H1 (cell line): ENCODE measurements at places on chromosomes 2 and 18. TPM values are rescaled to one million over a fixed set of nuclear protein-coding genes. Genes with fewer than 3 reads are reported as not detected.

- DNase-seq: no peak
Observed at GRCh38 chr2:112626604-112627059, 19.1 kb upstream of the SLC20A1 start.

GRCh38 chr18:7490104-7490503, 77.0 kb upstream of the PTPRM start:
- DNase-seq: no peak

GRCh38 chr2:4247791-4248190, 544.4 kb downstream of the DCDC2C start:
- no peak for DNase-seq

- no peak for DNase-seq
Observed at GRCh38 chr18:37516361-37516853, 49.2 kb downstream of the CELF4 start.

- no peak for DNase-seq
Observed at GRCh38 chr2:102652126-102652525, 32.8 kb downstream of the SLC9A2 start.

GRCh38 chr2:184769686-184770085, 171.4 kb downstream of the ZNF804A start:
- no peak for DNase-seq

DNA sequence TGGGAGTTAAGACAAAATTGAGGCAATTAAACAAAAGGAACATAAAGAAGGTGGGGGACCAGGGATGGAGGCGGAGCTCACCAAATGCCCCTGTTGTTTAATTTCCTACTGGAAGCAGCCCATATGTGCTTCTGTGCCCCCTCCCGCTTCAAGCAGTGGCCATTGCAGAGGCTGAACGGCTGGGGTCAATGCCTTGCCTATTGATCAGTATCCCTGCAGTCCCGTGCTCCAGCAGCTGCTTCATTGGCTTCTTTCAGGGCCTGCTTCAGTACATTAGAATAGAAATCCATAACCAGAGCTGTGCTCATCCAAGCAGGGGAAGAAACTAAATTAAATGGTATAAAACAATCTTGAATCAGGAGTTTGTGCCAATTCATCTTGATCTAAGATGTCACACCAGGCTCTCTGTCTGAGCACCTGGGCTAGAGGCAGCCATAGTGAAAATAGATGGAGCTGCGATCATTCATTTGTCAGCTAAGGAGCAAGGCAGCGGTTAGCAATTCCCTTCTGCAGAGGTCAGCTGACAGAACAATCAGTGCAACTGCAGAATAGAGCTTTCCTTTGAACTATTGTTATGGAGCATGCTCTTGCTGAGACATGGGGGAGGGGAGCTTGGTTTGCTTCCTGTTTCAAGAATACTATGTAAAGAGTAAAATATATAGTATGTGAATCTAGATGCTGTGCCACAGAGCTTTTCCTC, 222.4 kb downstream of the WDR7 start:
- peak; percentile 57 for DNase-seq

DNA sequence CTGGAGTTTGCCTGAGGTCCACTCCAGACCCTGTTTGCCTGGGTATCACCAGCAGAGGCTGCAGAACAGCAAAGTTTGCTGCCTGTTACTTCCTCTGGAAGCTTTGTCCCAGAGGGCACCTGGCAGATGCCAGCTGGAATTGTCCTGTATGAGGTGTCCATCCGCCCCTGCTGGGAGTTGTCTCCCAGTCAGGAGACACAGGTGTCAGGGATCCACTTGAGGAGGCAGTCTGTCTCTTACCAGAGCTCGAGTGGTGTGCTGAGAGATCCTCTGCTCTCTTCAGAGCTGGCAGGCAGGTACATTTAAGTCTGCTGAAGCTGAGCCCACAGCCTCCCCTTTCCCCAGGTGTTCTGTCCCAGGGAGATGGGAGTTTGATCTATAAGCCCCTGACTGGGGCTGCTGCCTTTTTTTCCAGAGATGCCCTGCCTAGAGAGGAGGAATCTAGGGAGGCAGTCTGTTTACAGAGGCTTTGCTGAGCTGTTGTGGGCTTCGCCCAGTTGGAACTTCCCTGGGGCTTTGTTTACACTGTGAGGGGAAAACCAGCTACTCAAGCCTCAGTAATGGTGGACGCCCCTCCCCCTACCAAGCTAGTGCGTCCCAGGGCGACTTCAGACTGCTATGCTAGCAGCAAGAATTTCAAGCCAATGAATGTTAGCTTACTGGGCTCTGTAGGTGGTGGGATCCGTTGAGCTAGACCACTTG, 34.7 kb downstream of the TFPI start:
- DNase-seq: peak; percentile 66

DNA sequence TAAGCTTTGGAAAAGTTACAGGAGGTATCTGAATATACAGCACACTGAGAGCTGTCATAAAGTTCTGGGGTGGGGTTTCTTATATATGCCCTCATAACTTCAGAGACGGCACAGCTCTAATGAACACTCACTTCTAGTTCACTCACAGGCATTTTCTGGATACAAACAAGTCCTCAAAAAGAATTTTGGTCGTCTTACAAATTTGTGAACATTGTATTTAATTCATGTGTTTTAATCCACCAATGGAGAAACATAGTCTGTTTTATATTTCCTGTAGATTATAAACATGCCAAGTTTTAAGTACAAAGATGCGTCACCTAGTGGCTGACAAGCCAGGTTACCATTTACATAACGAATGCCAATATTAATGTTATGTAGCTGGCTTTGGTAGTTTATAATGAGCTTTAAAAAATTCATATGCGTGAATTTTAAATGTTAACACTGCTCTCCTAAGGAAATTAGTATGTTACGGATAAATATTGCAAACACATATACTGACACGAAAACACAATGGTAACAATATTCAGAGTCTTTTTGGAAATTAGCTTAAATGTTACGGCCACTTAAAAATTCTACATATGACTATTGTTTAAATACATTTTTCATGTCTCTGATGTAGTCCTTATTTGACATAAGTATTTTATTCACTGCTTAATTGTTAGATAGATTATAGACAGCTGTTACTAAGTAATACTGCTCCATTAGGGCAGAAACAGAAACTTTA, 2.5 kb downstream of the COL3A1 start:
- DNase-seq: no peak

Gene CNDP1
- not detected in 2 replicates for total RNA-seq

Gene FEV
- total RNA-seq: not detected in 2 replicates

Gene CASP10
- 4.0 and 4.2 TPM in 2 replicates for total RNA-seq

Gene ZNF2
- 2.9 and 3.0 TPM in 2 replicates for total RNA-seq

Gene CNDP2
- 243 TPM in 2 replicates for total RNA-seq

Gene FOXI3
- total RNA-seq: 15.9 and 17.1 TPM in 2 replicates
